Ovary (tissue), 10 donors: ENCODE measurements at places on chromosomes 2 and 18.

- no peak for DNase-seq
Measured at GRCh38 chr18:33987206-33987605, 237.5 kb downstream of the NOL4 start.

DNA sequence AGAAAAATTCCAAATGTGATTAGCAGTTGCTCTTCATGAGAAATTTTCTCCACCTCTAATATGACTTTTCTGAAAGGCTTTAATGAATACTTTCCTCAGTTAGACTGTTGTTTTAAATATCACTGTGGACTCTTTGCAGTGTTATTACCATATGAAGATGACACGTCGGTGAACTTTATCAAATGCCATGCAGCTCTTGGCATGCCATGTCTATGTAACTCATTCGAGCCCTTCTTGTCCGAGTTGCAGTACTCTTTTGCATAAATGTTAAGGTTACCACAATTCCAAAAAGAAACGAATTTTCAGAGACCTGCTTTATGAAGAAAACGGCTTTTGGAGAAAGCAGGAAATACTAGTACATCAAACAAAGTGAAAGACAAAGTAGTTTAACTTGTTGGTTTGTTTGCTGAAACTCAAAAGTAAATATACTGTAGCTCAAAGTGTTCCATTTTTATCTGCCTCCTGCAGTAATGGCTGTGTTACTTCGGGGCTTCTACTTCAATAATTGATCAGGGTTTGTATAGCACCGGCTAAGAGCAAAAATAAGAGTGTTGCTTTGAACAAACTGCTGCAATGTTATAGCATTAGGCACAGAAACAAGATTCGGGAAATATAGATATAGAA lies 204.1 kb downstream of the ARHGAP15 start:
- DNase-seq = no peak

- DNase-seq = peak; percentile 72
Measured at GRCh38 chr2:173159791-173160463, 84.3 kb downstream of the MAP3K20 start.

DNA sequence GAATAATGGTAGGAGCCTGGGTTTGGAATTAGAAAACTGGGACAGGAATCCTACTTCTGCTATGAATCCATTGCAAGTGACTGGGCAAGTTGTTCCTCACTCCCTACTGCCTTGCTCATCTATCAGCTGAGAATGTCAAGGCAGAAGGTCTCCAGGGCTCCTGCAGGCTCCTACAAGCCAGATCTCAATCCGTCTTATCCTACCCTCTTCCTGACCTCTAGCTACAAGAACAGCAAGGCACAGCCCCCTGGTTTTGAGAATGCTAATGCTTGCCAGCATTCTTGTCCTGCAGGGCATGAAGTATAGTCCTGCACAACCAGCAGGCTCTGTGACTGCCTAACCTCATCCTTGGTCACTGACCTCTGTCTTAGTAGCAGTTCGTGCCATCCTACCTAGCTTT lies 141.9 kb upstream of the TNP1 start:
- no peak for DNase-seq

DNA sequence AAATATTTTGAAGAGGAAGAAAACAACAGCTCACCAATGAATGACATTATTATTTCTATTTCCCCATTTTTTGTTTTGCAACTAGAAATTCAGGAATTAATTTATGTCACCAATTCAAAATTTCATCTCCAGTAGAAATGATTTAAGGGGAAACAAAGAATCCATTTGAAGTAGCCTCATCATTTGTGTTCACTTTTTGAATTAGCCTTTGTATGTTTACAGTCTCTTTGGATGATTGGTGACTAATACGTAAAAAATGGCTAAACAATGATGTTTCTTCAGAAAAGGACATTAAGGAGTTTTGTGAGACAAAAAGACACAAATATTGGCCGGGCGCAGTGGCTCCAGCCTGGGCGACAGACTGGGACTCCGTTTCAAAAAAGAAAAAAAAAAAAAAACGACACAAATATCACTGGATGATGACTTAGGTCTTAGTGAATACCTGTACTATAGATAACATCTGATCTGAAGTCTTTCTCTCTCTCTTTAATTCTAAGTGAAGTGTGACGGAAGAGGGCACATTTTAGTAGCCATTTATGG lies 313.2 kb downstream of the PIK3C3 start:
- no peak for DNase-seq

DNA sequence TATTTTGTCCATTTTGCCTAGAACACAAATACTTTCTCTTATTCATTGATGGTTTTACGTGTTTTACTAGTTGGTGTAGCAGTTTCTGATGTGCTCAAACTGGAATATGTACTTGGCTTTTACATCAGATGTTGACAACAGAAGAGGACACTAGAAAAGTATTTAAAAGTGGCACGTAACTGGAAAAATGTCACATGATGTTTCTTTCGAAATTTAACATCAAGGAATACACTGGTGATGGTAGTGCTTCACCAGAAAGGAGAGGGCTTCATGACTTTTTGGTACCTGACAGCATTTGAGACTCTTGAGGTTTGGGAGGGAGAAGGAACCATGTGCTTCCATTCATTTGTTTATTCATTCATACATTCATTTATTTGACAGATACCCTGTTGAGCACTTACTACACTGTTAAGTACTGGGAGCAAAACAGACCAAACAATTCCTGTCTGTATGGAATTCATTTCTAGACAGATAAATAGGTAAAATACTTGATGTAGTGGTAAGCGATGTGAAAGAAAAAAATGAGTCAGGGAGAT lies 1.5 kb downstream of the GIGYF2 start:
- no peak for DNase-seq

GRCh38 chr2:200847269-200847668 lies 17.2 kb downstream of the CLK1 start:
- DNase-seq = no peak

DNA sequence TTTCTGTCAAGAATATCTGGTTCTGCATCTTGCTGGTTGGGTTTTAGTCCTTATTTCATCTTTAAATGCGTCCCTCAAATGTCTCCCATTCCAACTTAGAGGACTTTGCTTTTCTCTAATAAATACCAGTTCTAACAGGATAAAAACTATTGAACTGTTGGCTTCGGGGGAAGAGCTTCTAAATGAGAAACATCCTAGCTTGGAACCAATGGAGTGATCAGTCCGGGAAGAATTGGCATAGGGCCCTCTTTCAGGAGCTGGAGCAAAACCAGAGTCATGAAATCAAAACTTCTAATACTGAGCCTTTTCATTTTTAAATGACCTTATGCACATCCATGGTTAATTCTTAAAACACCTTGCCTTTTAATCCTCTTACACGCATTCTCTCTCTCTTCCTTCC lies 401.6 kb upstream of the SMIM21 start:
- DNase-seq = no peak

DNA sequence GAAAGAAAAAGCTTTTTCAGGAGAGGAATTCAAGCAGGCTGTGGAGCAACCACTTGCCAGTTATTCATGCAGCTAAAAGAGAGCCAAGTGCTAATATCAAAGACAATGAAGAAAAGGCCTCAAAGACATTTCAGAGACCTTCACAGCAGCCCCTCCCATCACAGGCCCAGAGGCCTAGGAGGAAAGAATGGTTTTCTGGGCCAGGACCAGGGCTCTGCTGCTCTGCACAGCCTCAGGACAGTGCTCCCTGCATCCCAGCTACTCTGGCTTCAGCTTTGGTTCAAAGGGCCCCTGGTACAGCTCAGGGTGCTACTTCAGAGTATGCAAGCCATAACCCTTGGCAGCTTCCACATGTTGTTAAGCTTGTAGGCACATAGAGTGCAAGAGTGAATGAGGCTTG lies 119.5 kb downstream of the MSTN start:
- DNase-seq = no peak

DNA sequence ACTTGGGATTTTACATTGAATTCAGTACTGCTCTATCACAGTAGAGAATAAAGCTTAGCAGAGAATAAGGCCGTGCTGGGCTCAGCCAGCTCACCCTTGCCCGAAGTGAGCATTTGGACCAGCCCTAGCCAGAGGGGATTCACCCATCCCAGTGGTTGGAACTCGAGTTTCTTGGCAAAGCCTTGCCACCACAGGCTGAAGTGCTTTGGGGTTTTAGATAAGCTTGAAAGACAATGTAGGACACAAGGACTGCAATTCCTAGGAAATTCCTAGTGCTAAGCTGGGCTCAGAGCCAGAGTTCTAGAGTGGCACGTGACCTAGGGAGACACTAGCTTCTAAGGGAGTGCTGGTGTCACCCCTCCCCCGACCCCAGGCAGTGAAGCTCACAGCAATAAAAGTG lies 28.0 kb downstream of the SERPINB11 start:
- DNase-seq = no peak

- no peak for DNase-seq
Measured at GRCh38 chr2:76128622-76129021, 417.9 kb upstream of the GCFC2 start.

DNA sequence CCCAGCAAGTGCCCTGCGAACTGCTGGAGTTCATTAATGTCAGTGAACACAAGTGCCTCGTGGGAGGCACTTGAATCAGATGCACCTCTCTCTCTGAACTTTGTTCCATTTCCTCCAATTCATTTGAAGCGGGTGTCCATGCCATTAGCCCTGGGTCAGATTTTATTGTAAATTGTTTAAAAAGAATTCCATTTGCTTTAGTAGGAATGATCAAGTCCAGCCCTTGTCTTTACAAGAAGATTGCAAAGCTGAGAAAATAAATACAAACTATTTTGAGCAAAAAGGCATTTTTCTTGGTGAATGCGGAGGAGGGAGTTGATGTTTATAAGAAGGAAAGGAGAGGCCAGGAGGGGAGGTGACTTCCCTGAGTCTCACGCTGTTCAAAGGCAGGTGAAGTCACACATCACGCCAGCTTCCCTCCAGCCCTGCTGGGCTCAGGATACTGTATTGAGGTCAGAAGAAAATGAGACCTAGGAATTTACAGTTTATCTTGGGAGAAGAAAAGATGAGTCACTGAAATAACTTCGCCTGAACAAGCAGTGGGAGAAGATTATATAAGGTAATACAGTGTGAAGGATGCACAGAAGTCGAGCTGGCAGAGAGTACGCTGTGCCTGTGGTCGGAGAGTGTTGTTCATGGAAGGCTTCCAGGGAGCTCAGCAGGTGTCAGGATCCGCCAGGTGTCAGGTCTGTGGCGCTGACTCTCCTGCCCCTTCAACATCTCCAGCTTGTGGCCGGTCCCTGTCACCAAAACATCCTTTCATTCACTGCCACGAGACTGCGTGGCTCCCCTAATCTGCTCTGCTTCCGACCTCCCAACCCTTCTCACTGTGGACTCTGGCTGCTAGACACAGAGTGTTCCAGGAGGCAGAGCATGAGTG lies 36.5 kb downstream of the EFR3B start:
- DNase-seq = no peak

- DNase-seq = no peak
Measured at GRCh38 chr2:219021591-219021990, 19.7 kb downstream of the CFAP65 start.

- DNase-seq = no peak
Measured at GRCh38 chr2:102591491-102592045, 27.8 kb upstream of the SLC9A2 start.

GRCh38 chr2:144215701-144216675 lies 303.9 kb downstream of the ZEB2 start:
- no peak for DNase-seq

DNA sequence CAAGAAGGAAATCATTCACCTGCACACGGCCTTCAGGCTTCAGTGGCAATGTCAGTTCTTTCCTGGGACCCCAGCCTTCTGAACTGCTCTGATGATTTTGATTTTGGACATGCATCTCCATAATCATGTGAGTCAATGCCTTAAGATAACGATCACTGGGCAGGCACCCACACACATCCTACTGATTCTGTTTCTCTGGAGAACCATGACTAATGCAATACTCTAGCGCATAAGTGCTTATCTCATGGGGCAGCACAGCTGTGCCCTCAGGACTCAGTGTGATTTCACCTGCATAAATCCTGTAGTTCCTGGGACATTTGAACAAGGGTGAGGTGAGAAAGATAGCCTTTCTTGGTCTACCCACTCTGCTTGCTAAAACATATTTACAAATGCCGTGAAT lies 144.6 kb downstream of the AKAIN1 start:
- no peak for DNase-seq

GRCh38 chr18:53070788-53071187 lies 730.8 kb downstream of the DCC start:
- no peak for DNase-seq

DNA sequence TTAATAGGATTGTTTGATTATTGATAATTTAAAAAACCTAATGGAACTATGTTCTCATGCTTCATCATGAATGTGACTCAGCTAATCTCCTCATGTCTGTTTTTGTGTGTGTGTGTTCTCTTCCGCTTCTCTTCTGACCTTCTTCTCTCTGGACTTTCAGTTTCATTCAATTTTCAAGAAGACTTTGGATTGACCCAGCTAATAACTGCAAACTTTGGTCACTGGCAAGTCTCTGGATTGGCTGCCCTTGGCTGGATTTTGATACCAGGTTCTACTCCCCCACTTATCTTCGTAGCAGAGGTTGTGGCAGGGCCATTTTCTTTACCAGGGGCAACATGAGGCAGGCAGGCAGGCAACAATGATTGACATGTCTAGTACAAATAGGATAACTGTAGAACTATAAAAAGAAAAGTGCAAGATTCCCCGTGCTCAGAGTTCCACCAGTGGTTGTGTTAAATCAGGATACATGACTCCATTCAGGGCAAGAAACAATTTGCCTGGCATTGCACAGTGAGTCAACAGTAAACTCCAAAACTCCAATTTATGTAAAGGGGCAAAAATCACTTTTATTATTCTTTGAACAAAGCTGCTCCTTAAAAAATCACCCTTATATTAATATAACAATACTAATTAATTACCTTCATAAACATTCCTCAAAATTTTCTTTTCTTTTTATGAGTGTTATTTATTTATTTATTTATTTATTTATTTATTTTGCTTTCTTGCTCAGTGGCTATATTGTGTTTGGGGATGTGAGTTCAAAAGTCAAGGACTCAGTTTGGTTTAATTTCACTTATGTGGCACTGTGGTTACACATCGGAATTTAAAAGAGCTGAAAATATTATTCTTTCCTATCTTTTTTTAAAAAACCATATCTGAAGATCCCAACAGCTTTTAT lies 167.6 kb downstream of the RND3 start:
- DNase-seq = no peak

GRCh38 chr18:42025491-42025890 lies 70.5 kb downstream of the PIK3C3 start:
- no peak for DNase-seq

DNA sequence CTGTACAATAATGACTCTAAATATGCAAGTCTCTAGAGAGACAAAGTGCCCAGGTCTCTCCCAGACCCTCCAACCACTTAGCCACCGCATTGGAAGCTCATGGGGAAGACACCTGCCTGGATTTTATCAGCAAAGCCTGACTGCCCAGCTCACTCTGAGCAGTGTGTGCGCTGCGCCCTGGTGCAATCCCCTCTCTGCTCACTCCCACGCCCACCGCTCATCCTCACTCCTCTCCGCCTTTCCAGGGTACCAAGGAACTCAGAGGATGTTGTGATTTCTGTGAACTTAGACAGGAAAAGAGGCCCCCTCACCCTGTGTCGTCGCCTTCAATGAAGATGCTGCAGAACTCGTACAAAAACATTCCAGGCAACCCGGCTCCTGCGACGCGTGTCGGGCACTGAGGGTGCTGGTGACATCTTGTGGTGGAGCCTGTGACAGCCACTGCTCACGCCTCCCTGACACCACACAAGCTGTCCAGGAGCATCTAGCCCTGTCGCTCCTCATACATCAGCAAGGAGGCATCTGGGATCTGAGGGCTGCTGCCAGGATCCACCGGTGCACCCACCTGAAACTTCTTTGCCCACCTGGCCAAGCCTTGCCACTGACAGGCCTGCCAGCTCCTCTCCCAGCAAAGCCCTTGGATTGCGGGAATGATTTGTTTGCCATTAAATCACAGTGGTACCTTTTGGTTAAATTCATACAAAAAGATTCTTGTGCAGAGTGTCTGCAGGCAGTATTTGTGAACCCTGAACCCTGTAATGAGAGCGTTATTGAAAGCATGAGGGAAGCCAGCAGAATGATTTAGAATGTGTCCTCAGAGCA lies 220.4 kb downstream of the ZNF516 start:
- DNase-seq = no peak
